Stimulated activated CD8-positive, alpha-beta memory T cell treated with anti-CD3 and anti-CD28 coated beads, Interleukin-7, amount 100 ng/mL, for 1 hour (primary cell): ENCODE measurements at places on chromosomes 12 and 14.

GRCh38 chr12:56633468-56634241 lies 3.5 kb upstream of the BAZ2A start:
- no peak for DNase-seq

- DNase-seq: no peak
Observed at GRCh38 chr12:12979731-12980259, 20.3 kb downstream of the HEBP1 start.

GRCh38 chr12:132266370-132266769 lies 63.0 kb downstream of the GALNT9 start:
- no peak for DNase-seq

DNA sequence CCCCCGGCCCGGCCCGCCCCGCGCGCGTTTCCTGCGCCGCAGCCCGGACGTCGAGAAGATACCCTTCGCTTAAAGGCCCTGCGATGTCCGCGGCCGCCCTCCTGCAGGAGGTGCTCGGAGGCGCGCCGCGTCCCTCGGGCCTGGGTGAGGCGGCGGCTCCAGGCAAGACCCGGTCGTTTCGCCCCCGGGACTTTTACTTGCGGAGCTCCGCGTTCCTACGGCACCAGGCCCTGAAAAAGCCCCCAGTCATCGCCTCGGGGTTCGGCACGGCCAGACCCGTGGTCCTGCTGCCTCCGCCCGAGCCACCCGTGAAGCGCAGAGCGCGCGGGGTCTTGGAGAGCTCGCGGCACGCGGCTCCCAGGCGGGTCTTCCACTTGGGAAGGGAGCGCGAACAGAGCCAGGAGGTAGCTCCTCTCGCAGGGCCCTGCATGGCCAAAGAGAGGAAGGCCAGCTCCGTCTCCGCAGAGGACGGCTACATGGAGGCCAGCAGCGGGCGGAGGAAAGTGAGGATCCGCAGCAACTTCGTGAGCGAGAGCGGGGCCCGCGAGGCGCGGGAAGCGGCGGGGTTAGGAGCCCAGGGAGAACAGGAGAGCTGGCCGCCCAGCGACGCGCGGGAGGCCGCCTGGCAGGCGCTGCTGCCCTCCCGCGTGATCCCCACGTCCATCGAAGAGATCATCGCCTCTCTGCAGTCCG lies 26.9 kb downstream of the TTC6 start:
- DNase-seq: no peak

GRCh38 chr14:106024983-106025604 lies 498.7 kb downstream of the TMEM121 start:
- peak; percentile 10 for DNase-seq

DNA sequence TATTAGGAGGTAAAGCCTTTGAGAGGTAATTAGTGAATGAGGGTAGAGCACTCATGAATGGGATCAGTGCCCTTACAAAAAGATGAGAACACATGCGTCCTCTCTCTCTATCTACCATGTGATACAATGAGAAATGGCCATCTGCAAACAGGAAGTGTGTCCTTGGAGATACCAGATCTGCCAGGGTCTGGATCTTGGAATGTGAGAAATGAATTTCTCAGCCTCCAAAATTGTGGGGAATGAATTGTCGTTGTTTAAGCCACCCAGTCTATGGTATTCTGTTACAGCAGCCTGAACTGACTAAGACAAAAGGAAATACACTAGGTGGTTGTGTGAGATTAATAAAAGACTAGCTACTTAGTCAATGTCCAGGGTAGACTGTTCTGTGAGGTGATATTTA lies 366.6 kb downstream of the NELL2 start:
- DNase-seq: no peak

DNA sequence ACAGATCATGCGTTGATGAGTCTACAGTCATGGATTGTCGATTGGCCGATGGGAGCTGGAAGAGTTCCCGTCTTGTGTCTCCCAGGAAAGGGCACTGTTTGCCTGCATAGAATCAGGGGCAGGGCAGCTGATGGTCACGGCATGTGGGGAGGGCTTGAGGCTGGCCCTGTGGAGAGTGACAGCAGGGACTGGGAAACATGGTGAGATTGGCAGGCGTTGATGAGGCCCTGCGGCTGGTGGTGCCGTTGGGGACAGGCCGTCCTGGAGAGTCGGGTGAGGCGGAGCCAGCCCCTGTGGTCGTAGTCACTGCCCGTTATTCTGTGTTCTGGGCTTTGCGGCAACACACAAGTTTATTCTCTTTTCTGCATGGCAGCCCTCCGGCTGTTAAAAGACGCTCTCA lies 52.9 kb downstream of the TECPR2 start:
- no peak for DNase-seq

- DNase-seq: no peak
Observed at GRCh38 chr14:99945732-99946651, 119.2 kb upstream of the EVL start.

GRCh38 chr12:106195621-106196027 lies 52.2 kb downstream of the CKAP4 start:
- no peak for DNase-seq

- no peak for DNase-seq
Observed at GRCh38 chr14:85332401-85332800, 197.5 kb upstream of the FLRT2 start.

- DNase-seq: no peak
Observed at GRCh38 chr12:29516431-29516875, 19.0 kb upstream of the OVCH1 start.

GRCh38 chr12:89924191-89924590 lies 215.6 kb upstream of the ATP2B1 start:
- DNase-seq: no peak

DNA sequence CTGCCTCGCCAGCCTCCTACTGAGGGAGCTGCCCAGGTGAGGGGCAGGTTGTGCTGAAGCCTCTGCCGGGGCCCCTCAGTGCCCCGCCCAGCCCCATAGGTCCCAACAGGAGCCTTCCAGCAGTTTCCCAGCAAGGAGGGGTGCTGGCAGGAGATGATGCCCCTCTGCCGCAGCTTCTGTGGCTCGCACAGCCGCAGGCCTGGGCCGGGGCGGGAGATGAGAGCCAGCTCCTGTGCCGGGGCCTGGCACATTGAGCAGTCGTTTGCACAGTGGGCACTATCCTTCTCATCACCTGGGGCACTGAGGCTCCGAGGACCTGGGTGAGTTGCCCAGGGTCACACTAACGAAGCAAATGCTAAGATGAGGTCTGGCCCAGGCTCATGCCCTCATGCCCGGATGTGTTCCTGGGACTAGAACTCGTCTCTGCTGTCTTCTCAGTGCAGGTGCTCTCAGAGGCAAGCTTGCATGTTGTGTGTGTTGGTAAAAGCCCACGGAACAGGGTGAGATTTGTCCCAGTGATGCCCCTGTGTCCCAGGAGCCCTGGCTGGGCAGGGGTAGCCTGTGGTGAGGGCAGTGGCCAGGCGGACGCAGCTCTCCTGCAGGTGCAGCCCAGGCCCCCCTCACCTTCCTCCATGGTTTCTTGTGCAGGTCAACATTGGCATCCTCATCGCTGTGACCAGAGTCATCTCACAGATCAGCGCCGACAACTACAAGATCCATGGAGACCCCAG lies 177.5 kb downstream of the ADGRD1 start:
- DNase-seq: no peak

GRCh38 chr12:38825006-38825405 lies 80.4 kb downstream of the CPNE8 start:
- DNase-seq: no peak

GRCh38 chr12:53966085-53966384 lies 6.9 kb upstream of the HOXC11 start:
- no peak for DNase-seq

DNA sequence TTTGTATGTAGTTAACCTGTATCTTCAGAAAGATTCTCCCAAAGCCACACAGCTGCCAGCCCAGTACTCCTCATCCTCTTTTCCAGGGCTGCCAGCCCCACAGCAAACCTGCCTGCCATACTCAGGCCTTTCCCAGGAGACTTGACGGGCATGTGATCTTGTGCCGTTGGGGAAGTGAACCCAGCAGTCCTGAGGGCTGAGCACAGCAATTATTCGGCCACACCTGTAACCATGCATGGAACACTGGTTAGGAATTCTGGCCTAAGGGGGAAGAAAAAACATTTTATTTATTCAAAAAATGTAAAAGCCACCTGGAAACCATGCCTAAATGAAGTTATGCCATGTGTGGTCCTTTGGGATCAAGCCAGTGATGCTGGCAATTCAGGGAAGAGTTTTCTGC lies 145.3 kb downstream of the GRIN2B start:
- DNase-seq: no peak

DNA sequence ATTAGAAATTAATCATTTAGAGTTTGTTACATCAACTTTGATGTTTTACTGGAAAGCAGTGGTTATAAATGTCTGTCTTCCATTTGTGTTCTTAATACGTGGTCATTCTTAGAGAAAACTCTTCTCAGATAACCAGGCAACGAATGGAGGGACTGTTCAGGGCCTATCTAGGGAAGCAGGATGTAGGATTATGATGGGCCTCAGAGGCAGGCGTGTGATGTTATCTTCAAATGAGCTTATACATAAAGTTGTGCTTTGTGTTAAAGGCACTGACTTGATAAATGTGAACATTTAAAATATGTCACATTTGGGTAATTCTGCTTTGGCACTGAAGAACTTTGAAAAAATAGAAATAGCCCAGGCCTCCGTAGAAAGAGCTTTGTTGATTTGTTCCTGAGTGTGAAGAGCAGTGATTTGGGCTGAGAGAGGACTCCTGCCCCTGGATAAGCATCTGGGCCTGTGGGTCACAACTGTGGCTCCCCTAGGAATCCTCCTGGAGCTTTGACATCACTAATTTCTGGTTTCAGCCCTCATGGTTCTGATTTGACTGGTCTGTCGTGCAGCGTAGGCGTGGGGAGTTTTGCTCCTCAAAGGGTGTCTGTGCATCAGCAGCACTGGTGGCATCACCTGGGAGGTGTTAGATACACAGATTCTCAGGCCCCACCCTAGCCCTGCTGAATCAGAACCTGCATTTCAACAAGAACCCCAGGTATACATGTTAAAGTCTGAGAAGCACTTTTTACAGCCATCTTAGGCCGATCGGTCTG lies 55.4 kb downstream of the SAMD4A start:
- DNase-seq: no peak

GRCh38 chr12:31322801-31323207 lies 3.1 kb downstream of the SINHCAF start:
- DNase-seq: no peak

DNA sequence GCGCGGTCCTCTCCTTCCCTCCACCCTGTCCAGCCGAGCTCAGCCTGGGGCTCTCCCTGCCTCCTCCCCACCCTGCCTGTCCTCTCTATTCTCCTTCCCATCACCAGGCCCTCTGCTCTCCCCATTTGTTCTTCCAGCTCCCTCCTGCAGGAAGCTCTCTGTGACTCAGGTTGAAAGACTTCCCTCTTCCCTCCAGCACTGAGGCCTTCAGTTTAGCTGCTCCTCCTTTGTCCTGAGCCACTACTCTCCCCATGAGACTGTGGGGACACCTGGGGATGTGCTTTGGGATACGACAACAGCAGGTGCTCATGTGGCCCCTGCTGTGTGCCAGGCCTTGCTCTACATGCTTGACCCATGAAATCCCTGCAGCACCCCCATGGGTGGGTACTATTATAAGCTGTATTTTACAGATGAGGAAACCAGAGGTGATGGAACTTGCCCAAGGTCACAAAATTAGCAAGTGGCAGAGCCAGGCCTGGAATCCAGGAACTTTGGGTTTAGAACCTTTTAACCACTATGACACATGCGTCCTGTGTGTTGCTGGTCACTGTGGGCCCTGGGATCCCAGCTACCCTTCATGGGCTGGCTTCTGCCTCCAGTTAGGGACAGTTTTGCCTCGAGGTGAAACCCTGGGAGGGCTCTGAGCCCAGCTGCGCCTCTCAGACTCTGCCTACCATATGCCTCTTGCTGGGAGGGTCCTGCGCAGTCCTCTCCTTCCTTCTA lies 5.5 kb downstream of the KRT80 start:
- no peak for DNase-seq

- DNase-seq: no peak
Observed at GRCh38 chr14:57254884-57255283, 13.8 kb downstream of the EXOC5 start.

DNA sequence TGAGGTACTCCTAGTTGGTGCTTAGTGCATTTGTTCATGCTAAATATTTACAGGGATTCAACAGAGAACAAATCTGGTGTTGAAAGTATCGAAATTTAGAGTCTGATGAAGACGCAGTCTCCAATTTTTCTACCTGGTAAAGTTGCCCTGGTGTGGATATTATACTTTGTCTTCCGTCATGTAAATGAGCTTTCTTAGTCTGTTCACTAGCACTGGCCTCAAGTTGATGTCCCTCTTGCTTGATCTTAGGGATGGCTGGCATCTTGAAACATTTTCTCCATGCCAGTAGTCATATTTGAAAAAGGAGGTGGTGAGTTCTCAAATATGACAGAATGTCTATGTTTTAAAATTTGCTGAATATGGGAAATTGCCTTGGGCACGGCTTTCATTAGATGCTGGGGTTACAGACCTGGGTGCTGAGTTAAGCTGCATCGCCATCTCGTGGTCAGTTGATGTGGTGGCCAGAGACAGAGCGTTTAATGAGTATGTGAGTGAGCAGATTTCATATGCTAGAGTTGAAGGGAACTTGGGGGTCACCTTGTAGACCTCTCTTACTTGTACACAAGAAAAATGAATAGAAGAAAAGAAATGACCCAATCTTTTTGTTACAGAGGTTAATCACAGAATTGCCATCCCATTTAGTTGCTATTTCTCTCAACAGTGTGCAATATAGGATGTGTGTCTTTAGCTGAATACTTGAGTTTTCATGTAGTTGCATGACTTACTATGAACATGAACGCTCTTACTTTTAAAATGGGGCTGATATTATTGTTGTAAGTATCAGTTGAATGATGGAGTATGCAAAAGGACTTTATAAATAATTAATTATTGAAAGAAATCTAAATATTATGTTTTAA lies 172.8 kb upstream of the DCN start:
- peak; percentile 5 for DNase-seq

DNA sequence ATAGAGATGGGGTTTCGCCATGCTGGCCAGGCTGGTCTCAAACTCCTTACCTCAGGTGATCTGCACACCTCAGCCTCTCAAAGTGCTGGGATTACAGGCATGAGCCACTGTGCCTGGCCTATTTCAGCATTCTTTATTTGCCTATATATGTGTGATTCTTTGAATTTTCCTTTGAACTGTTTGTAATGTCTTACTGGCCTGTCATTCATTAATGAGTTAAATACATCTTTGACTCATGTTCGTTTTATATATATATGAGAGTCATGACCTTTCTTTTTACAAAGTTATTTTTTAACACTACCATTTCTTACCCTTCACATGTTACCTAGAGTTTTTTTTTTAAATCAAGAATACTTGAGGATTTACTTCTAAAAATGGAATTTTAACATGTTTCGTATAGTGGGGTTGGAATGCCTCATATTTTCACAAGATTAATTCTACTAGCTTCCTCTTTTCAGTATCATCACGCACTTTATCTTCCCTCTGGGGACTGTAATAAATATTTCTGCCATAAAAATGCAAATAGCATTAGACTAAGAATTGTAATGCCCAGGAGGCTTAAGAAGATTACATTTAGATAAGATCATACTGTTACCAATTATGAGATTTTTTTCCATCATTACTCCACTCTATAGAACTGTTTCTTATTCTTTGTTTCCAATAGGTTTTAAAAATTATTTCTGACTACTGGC lies 66.7 kb downstream of the NTN4 start:
- no peak for DNase-seq

GRCh38 chr12:66014818-66015217 lies 115.7 kb downstream of the LLPH start:
- DNase-seq: no peak
